ENCODE measurements at places on chromosomes 4 and X.

DNA sequence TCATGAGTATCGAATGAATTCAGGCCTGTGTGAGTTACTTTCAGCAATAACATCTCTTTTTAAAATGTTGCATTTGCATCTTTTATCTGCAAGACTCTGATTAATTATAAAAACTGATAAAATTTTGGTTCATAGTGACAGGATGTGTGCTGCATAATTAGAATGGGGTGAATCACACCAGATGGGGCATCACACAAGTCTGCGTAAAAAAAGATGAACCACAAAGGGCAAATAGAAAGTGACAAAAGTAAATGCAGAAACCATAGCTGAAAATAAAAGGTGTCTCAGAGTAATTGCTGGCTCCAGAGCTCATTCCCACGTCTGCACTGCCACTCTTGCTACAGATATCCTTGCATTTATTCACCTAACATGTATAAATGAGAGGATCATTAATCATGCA lies 131.1 kb downstream of the HS3ST1 start:
- no peak for DNase-seq

- no peak for DNase-seq
Measured at GRCh38 chr4:85854546-85854945, 379.6 kb downstream of the ARHGAP24 start.

DNA sequence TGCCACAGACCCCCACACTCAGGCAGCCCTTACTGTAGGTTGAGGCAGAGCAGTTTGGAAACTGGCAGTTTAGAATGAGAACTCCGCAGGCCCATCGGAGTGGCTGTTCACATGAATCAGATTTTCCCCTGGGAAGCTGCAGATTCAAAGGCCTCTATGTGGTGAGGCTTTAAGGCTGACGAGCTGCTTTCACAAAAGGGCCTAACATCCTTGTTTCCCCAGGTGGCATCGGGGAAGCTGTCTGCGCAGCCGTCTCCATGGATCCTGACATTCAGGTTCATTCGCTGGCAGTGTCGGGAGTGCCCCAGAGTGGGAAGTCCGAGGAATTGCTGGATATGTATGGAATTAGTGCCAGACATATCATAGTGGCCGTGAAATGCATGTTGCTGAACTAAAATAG lies 33.7 kb downstream of the TKTL1 start:
- no peak for DNase-seq

DNA sequence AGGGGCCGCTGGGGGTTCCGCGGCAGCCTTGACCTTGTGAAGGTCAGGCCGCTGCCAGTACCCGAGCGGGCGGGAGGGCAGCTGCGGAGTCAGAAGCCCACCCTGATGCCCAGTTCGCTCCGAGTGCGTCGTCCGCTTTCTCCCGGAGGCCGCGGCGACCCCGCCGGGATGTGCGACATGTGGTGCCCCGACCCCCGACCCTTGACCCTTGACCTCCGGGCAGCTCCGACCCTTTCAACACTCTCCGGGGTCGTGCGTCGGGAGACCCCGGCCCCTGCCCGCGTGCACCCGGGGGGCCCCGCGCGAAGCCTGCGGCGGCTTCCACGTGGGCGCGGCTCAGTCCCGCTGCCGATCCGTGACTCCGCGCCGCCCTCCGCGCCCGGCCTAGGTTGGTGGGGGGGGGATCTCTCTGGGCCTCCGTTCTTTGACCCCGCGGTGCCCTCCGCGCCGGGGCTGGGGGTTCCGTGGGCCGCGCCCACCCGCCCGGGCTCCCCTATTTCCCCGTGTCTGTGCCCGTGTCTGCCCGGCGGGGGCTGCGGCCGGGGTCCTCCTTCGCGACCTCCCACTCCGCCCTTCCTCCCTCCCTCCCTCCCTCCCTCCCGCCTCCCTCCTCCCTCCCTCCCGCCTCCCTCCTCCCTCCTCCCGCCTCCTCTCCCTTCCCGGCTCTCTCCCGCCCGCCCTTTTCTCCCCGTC lies 609 bp upstream of the SLC25A6 start:
- no peak for DNase-seq

- DNase-seq = no peak
Measured at GRCh38 chrX:139766545-139766983, 58.6 kb upstream of the MCF2 start.

DNA sequence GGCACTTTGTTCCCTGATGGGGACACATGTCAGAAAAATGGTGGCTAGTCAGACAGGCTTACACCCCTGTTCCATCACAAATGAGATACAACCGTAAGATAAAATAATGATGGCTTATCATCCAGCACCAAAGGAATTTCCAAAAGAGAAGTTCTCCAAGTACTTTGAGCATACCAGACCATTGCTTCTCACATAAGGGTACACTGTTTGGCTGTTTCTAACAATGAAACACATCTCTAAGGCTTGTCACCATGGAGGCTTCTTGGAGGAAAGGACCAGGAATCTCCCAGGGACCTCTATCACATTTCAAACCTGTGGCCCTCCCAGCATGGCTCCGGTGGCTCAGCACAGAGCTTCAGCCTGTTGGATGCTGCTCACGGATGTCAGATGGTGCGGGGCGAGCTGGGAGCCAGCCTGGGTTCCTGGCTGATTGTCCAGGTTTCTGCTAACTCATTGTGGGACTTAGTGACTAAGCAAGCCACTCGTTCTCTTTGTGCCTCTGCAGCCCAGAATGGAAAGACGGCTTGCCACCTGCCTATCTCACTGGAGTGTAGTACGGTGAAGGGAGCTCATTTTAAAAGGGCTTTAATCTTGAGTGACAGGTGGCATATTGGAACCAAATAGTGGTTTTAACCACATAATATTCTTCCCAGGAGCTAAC lies 54.5 kb downstream of the FHDC1 start:
- DNase-seq = peak; percentile 73

GRCh38 chr4:10015140-10015753 lies 6.0 kb downstream of the SLC2A9 start:
- DNase-seq = peak; percentile 27

DNA sequence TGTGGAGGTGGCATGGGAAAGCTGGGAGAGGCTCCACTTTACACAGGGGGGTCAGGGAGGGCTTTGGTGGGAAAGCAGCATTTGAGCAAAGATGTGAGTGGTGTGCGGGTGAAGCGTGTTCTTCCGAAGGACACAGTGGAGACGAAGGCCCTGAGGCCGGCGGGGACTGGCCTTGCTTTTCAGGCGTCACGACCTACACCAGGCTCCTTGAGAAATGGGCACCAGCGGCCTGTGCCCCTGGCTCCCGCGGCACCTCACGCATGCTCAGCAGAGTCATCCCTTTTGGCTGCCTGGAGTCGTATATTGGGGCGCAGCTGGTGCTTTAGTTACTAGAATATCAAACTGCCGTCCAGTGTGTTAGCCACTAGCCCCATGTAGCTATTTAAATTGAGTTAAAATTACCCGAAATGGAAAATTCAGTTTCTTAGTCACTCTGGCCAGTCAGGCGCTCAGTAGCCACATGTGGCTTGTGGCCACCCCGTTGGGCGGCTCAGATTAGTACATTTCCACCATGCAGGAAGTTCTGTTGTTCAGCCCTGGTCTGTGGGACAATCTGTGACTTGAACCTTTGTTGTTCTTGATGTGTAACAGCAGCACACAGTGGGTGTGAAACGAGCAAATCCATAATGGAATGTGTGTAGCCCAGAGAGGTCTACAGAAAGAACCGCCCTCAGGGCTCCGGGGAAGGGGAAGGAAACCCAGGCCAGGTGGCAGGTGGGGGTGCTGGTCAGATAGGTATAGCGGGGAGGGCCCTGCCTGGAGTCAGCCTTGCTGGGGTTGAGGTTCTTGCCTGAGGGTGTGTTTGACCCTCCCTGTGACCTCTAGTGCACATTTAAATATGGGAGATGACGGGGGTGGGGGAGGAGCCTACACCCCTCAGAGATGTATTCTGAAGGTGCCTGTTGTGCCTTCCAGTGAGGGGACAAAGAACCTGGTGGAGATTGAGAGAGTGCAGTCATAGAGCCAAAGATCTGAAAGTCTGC lies 30.4 kb downstream of the TBC1D14 start:
- no peak for DNase-seq

- DNase-seq = peak; percentile 30
Measured at GRCh38 chr4:47490550-47490949, 5.5 kb downstream of the ATP10D start.

DNA sequence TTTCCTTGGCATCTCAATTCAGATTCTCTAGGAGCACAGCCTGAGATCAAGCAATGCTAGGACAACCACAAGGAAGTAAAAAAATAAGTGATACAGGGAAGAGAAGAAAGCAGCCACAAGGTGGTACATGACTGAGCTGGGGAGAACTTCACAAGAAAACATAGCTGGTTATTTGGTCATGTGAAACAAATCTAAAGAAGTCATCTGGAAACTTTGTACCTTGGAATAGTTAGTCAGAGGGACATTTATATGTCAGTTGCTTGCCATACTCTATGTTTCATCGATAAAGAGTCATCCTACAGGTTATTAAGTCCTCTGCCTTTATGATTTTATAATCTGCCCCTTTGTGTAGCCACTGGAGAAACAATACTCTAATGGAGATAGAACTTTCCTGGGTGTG lies 575.1 kb downstream of the IL15 start:
- DNase-seq = no peak

DNA sequence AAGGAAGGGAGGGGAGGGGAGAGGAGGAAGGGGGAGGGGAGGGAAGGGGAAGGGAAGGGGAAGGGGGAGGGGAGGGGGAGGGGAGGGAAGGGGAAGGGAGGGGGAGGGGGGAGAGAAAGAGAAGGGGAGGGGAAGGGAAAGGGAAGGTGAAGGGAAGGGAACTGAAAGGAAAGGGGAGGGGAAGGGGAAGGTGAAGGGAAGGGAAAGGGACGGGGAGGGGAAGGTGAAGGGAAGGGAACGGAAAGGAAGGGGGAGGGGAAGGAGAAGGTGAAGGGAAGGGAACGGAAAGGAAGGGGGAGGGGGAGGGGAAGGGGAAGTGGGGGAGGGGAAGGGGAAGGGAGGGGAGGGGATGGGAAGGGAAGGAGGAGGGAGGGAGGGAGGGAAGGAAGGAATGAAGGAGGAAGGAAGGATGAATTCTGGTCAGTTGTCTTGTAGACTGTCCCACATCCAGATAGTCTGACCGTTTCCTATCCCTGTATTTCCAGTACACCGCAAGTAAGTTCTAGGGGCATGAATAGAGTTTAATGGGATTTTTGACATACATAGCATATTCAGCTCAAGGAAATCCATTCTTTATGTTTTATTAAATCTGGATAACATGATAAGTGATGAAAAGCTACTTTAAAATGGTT lies 20.4 kb downstream of the HERC5 start:
- DNase-seq = no peak

Measured in erythroblast (primary cell).